ENCODE measurements at places on chromosomes 5 and 9.

DNA sequence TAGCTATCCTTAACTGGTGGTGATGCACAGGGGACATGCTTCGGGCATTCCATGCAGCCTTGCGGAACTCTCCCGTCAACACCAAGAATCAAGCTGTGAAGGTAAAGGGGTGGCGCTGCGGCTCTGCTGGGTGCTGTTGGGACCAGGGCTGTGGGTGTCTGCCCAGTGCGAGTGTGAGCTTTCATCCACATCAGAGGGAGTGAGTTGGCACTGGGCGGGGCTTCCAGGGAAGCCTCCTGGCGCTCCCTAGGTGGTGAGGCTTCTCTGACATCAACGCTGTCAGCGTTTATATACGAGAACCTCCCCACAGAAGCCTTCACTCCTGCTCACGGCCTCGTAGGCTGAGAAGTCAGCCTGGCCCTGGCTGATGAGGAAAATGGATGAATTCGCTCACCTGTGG, 11.7 kb downstream of the ARPC5L start:
- DNase-seq: no peak

- no peak for DNase-seq
These were observed 64.2 kb downstream of the MRPL36 start for GRCh38 chr5:1735320-1735970.

- DNase-seq: no peak
These were observed 432.8 kb upstream of the PTPRD start for GRCh38 chr9:11045589-11045988.

- DNase-seq: no peak
These were observed 383.3 kb upstream of the ZNF462 start for GRCh38 chr9:106479679-106480078.

- DNase-seq: no peak
These were observed 56.0 kb downstream of the PAPPA start for GRCh38 chr9:116209414-116210116.

Measured in IMR-90 (cell line).